ENCODE measurements at places on chromosomes 3 and 15. TPM values are rescaled to one million over a fixed set of nuclear protein-coding genes. Genes with fewer than 3 reads are reported as not detected.

The ISLR gene
- total RNA-seq, result 0.50 TPM

The UROC1 gene
- not detected for total RNA-seq

The DPH3 gene
- total RNA-seq, result 26.5 TPM

The ADGRG7 gene
- total RNA-seq, result not detected

The USP13 gene
- 27.2 TPM for total RNA-seq

The AGBL1 gene
- not detected for total RNA-seq

The GPR171 gene
- 0.17 TPM for total RNA-seq

The PPP1R14D gene
- 0.25 TPM for total RNA-seq

The CCR2 gene
- not detected for total RNA-seq

The CSPG5 gene
- total RNA-seq, result 3.3 TPM

The GRK7 gene
- total RNA-seq, result not detected

The DNASE1L3 gene
- total RNA-seq, result not detected

The ACAN gene
- total RNA-seq, result 1.4 TPM

The MNS1 gene
- total RNA-seq, result 5.5 TPM

The FETUB gene
- not detected for total RNA-seq

The SI gene
- not detected for total RNA-seq

The TGM4 gene
- total RNA-seq, result not detected

The HIGD2B gene
- total RNA-seq, result not detected

The CDCP1 gene
- total RNA-seq, result 14.6 TPM

The KCNH8 gene
- 2.8 TPM for total RNA-seq

The HCN4 gene
- total RNA-seq, result 8.6 TPM

The TMA7 gene
- total RNA-seq, result 318 TPM

The ARHGAP31 gene
- 4.2 TPM for total RNA-seq

The GUCA1C gene
- total RNA-seq, result not detected

The KNG1 gene
- total RNA-seq, result 0.34 TPM

The TMEM108 gene
- total RNA-seq, result 10.2 TPM

The TIMP4 gene
- total RNA-seq, result 4.8 TPM

The CHMP2B gene
- 41.5 TPM for total RNA-seq

The LYZL4 gene
- total RNA-seq, result not detected

The IL17RD gene
- total RNA-seq, result 72.9 TPM

The ZNF80 gene
- not detected for total RNA-seq

The IL17RE gene
- 3.0 TPM for total RNA-seq

The SLC35A5 gene
- 40.7 TPM for total RNA-seq

The ST3GAL6 gene
- total RNA-seq, result 8.3 TPM

The C3orf22 gene
- total RNA-seq, result not detected

The MEX3B gene
- total RNA-seq, result 8.8 TPM

Data from WTC11 (cell line).